ENCODE measurements at places on chromosomes 16 and 17.

- DNase-seq = no peak
These were observed 208.5 kb downstream of the TMEM114 start for GRCh38 chr16:8381814-8382213.

DNA sequence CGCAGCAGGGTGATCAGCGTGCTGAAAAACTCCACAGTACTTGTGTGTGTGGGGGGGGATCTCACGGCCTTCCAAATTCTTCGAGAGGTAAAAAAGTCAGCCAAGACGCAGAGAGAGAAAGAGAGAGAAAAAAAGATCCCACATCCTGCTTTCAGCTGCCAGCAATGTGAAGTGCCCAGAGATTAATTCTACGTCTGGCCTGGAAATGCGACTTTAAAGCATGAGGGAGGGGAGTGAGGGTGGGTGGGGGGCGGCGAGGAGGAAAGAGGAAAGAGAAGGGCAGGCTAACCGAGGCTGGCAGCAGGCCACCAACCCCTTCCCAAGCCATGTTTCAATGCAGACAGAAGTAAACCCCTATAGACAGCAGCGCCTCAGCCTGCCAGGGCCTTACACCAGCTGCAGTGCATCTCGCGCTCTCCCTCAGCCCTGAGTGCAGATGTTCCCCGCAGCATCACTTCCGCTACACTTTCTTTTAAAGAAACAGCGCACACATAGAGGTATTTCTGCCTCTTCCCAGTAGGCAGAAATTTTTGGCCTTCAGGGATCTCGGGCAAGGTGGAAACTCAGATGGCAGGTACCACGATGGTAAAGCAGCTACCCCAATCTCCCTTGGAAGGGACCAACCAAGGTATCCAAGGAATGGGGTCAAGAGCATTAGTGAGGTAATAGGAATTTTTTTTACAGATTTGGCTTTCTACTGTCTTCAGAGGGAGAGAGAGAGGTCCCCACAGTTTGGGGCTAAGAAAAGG, 87.8 kb downstream of the SMG6 start:
- DNase-seq = peak; percentile 57

DNA sequence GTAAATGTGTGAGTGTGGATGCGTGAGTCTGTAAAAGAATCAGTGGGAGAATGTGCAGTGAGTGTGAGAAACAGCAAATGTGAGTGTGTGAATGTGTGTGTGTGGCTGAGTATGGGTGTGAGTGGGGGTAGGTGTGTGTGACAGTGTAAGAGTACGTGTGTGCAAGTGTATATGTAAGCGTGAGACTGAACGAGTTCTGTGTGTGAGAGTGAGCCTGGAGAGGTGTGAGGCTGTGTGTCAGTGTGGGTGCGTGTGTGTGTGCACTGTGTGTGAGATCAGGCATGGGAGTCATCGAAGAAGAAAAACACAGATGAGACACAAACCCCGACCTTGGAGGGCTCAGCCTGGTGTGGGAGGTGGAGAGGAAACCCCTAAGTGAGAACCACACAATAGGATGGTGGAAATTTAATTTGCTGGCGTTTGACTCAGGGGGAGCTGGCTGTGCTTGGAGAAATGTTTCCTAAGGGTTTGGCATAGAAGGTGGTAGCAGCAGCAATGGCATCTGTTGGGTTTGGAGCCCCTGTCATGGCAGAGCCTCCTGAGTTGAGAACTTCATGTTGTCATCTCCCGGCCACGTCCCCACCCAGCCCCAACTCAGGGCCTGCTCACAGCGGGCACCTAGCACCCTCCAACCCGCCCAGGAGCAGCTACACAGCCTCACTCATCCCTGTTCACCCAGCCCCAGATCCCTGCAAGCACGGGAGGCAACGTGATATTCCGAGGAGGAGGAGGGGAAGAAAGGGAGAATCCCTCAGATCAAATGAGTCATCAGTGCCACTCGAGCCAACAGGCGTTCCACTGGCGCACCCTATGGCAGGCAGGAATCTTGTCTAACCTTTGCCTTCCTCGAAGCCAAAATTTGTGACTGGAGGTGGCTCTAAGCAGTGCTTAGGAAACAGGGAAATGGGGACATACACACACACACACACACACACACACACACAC, 14.3 kb upstream of the NUBP1 start:
- no peak for DNase-seq

GRCh38 chr16:77896415-77897128, 108.2 kb downstream of the VAT1L start:
- no peak for DNase-seq

- DNase-seq = no peak
These were observed 3.4 kb downstream of the TBC1D24 start for GRCh38 chr16:2478279-2478678.

DNA sequence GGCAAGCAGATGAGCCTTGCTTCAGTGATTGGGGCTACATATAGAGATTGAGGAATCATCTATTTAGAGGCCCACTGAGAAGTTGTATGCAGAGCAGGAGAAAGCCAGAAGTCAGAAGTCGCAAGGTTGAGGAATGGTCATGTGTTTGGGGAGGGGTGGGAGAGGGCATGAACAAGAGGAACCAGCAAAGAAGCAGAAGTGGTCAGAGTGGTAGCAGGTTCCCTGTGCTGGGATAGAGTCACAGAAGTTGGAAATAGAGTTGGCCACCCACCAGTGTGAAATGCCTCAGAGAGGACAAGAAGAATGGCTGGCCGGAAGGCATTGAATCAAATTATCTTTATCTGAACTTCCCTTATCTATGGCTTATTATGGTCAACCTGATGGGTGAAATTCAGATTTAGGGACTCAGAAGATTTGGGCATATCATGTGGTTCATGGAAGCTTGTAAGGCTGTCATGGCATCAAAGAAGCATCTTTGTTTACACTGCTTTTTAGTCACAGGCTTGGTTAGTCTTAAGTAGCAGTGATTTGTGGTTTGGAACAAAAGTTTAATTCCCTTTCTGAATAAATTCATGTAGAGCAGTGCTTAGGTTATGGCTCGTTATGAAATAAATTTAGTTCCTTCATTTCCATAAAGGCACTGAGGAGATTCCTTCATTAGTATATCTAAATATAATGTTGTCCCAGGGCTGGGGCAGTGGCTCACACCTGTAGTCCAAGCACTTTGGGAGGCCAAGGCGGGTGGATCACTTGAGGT, 19.7 kb downstream of the MAP3K3 start:
- no peak for DNase-seq

DNA sequence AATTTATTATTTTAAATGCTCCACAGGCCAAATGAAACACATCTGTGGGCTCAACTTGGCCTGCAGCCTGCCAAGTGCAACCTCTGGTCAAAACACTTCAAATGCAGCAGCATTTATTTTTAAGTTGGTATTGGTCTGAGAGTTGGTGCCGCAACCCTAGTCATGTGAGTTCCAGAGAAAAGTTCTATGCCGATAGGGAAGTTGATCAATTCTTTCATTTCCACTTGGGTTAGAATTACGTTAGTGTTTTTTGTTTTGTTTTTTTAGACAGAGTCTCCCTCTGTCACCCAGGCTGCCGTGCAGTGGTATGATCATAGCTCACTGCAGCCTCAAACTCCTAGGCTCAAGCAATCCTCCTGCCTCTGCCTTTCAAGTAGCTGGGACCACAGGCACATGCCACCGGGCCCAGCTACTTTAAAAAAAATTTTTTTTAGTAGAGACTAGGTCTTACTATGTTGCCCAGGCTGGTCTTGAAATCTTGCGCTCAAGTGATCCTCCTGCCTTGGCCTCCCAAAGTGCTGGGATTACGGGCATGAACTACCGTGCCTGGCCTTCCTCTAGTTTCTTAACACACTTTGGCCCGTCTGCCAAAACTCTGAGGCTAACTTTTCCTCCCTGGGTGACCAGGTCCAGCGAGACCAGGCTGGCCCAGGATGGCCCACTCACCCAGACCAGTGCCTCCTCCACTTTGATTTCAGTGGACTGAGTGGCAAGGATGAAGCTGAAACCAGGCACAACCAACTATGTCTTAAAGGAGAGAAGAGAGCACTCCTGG, 221.1 kb downstream of the MRTFB start:
- DNase-seq = no peak

- no peak for DNase-seq
These were observed 30.4 kb upstream of the FBXW10B start for GRCh38 chr17:15649861-15650421.

DNA sequence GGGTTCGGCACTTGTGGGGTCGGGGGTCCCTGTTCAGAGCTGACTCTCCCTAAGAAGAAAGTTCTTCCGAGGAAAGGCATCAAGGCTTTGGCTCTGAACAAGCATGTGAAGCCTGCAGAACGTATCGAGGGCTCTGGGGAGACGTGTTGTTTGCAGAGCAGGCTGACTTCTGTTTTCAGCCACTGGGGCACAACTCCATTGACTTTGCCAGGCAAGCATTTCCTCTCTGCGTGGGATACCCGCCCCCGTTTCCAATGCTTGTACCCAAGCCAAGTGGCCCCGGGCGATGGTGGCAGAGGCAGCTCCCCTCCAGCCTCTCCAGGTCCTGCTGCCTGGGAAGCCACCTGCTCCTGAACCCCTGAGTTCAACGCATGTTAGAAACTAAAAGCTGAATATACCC, 255.7 kb downstream of the RBFOX3 start:
- no peak for DNase-seq

DNA sequence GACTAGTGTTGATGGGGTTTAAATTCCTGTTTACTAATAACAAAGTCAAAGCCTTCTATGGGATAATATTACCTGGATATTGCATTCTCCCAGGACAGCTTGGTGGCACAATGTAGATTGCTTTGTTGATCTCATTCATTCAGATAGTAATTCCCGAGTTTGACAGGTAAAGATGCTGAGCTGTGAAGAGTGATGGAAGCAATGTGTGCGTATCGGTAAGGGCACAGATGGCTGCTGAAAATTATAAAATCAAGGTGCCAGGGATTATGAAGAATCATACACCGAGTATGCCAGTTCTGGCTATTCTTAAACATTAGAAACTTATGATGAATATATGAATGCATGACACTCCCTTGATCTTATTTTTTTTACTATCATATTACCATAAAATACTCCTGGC, 100.6 kb upstream of the CNTNAP4 start:
- no peak for DNase-seq

DNA sequence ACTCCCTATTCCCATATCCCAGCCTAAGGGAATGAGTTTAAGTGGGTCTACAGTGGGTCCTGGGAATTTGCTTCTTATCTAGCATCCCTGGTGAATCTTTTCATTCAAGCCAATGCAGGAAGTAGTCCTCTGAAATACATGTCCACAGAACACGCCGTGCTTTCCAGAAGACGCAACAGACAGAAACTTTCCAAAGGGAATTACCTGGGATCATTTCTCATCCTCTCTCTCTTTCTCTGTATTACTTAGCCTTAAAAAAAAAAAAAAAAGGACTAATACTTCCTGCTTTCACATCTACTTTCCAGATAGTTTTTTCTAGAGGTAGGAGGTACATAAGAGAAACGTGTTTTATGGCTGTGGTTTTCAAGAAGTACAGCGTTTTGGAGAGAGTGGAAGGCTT, 499.0 kb downstream of the MAF start:
- DNase-seq = no peak

DNA sequence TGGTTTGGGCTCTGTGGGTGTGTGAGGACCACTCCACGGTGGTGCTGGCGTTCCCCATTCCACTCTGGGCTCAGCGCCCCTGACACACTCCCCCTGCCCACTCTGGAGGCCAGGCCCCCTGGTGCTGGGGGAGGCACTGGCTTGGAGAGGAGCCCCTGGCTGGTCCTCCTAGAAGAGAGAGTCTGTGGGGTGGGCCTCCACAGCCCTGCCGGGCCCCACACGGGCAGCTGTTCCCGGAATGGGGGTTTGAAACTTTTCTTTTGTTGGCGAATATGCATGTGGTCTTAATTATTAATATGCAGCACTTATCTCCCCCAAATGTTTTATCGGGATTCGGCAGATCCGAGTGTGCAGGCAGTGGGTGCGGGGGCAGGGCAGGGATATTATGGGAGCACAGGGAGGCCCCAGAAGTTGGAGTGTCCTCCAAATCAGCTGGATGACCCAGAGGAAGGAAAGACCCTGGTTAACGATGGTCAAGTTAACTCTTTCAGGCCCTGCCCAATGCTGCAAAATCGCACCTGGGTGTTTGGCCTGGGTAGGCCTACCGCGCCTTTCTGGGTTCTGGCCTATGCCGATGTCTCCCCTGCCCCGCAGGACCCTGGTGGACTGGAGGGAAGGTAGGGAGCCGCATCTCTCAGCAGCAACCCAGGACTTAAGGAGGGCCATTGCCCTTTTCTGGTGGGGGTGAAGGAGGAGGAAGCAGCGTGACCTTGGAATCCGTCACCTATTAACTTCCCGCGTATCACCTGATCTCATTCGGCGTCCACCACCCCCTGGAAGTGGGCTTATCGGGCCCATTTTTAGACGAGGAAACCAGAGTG, 36.0 kb downstream of the TMEM235 start:
- no peak for DNase-seq

DNA sequence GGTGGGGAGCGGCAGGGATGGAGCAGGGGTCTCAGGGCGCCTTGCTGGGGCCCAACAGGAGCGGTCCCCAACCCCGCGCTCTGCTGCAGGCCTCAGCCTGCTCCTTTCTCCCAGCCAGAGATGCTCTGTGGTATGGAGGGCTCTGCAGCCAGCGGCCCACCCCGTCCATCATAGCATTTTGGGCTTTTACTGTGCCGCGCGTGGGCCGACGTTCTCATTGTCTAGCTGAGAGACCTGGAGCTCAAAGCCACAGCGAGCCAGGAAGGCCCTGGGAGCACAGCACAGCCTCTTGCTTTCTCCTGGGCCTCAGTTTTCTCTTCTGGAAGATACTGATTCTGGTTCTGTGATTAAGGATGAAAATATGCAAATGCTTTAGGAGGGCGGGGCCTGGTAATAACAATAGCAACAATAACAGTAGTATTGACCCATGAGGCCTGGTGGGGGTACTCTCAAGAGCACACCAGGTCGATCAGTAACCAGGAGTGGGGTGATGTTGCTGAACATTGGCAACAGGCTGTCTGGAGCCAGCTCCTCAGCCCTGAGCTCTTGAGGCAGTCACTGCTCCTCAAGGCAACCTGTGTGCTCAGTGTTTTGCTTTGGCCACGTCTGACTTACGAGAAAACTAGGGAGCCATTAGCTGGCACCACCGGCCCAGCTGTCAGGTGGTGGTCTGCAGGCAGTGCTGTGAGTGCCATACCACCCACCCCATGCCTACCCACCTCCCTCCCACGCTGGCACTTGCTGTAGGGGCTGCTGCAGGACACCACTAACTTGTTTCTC, 1.1 kb upstream of the RASD1 start:
- no peak for DNase-seq

GRCh38 chr16:12511708-12512107, 292.0 kb downstream of the CPPED1 start:
- DNase-seq = no peak

- no peak for DNase-seq
These were observed 43.5 kb downstream of the REXO5 start for GRCh38 chr16:20849589-20850390.

DNA sequence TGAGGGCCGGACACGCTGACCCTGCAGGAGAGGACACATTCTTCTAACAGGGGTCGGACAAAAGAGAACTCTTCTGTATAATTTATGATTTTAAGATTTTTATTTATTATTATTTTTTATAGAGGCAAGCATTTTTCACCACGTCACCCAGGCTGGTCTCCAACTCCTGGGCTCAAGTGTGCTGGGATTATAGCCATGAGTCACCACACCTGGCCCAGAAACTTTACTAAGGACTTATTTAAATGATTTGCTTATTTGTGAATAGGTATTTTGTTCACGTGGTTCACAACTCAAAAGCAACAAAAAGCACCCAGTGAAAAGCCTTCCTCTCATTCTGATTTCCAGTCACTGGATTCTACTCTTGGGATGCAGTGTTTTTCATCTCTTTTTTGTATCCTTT, 2.3 kb upstream of the SERPINF1 start:
- no peak for DNase-seq
